Stimulated activated CD4-positive, alpha-beta T cell treated with anti-CD3 and anti-CD28 coated beads, TNF-alpha, amount 100 ng/mL, for 48 hours (primary cell): ENCODE measurements at places on chromosomes 11 and 22.

GRCh38 chr22:40739721-40740120 is 60.4 kb downstream of the MCHR1 start:
- no peak for DNase-seq

GRCh38 chr11:123479048-123479837 is 49.2 kb downstream of the GRAMD1B start:
- DNase-seq: no peak

- peak; percentile 20 for DNase-seq
Measured at GRCh38 chr11:107859459-107860239, 1.1 kb upstream of the SLC35F2 start.

GRCh38 chr11:121574801-121575200 is 122.0 kb upstream of the SORL1-AS1 start:
- no peak for DNase-seq

GRCh38 chr11:100978442-100978841 is 151.2 kb downstream of the PGR start:
- no peak for DNase-seq

- no peak for DNase-seq
Measured at GRCh38 chr11:91124363-91124762, 901.5 kb upstream of the CHORDC1 start.

DNA sequence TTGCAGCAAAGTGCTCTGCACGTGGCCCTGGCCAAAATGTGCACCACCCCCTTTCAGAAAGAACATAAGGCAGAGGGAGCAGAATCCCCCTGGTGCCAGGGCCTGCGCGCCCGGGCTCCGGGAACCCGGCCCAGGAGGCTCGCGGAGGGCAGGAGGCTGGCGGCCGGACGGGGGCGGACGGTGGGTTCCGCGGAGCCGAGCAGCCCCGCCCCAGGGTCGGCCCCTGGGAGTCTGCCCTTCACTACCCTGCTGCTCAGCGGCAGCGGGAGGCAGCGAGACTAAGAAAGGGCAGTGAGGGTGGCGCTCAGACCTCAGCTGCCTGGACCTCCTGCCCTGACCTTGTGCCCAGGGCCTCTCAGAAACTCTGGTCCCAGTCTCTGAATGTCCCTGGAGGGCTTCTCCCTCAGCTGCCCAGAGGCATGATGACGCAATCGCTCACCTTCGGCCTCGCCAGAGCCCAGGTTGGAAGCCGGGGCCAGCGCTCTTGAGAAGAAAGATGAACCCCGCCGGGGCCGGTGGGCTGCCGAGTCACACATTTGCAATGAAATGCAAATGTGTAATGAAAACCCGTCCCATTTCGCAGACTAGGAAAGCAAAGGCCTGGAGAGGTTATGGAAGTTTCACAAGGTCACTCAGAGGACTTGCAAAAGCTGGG is 1.1 kb upstream of the CLMP start:
- no peak for DNase-seq

DNA sequence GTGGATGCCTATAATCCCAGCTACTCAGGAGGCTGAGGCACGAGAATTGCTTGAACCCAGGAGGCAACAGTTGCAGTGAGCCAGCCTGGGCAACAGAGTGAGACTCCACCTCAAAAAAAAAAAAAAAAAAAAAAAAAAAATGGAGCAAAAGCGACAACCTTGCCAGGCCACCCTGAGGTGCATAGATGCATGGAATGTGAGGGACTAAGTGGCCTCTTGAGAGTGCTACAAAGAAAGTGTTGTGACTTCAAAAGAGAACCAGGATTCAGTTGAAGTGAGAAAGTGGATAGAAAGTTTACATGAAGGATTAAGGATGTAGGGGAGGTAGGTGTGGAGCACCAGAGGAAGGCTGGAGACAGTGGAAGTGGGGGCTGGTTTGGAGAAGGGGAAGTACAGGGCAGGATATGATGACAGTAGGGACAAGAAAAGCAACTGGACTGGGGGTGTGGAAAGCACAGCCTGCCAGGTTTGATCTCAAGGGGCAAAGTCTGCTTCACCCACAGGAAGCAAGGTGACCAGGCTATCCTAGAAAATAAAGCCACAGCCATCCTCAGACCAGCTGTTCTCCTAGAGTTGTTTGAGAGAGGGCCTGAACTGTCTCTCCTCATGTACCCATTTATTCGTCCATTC is 36.0 kb upstream of the OLFML1 start:
- no peak for DNase-seq

- no peak for DNase-seq
Measured at GRCh38 chr11:34915136-34916014, 804 bp downstream of the APIP start.

GRCh38 chr11:67367761-67368227 is 5.6 kb downstream of the CLCF1 start:
- DNase-seq: no peak

- no peak for DNase-seq
Measured at GRCh38 chr11:8794677-8795103, 112.1 kb downstream of the RPL27A start.

DNA sequence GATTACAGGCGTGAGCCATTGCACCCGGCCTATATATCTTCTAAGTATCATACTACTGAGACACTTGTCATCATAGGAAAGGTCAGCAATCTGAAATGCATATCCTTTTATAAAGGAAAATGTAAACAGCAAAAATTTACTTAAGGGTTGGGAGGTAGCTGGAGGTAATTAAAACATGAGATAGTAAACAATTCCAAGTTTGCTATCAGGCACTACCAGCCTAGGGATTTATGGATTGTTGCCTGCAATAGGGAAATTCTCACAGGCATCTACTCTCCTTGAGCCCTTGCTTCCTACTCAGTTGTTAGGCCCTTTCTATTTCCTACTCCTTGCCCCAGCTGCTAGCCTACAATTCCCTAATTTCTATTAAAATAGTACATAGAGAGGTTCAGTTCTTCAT is 16.1 kb downstream of the PGR start:
- DNase-seq: no peak

DNA sequence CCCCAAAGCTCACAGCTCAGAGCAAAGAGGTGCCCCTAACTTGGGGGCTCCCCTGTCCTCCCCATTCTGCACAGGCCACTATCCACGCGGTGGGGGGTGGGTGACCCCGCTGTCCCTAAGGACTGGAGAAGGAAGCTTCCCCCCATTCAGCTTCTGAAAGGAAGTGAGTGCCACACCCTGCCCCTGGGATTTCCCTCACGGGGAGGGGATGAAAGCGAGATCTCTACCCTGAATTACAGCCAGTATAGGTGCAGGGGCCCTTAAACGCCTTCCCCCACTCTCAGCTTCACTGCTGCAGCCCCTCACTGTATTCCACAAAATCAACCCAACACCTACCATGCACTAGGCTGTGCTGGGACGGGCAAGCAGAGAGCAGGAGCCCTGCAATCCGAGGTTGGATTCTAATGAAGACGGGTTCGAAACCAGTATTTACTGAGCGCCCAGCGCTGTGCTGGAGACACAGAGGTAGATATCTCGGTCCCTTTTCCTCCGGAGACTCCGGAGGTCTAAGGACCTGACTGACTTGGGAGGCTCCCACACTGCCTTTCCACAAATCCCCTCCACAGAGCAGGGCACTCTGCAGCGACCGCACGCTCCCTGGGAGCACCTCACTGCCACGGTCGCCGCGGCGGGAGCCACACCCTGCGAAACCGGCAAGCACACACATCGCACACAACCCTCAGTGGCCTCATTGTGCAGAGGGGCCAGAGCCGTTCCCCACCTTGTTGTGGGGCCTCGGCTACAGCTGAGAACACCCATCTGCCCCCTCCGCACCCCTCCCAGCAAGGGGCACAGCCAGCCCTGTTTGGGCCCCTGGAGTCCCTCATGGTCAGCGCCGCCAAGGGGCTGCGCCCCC is 1.8 kb downstream of the AHNAK start:
- no peak for DNase-seq

DNA sequence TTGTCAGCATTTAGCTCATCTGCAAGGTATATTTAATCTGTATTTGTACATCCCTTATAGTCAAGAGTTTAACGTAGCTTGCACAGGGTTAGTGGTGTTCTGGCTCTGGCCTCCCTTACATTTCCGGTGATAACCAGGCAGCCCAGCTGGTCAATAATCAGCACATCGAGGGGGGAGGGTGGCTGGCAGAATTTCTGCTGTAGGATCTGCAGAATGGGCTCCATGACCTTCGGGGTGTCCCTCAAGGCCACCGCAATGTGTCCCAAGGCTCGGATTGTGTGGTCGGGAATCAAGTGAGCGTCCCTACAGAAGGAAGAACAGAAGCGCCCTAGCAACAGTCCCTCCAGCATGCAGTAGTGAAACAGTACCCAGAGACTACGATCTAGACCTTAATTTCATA is 25.1 kb downstream of the SERPIND1 start:
- no peak for DNase-seq

DNA sequence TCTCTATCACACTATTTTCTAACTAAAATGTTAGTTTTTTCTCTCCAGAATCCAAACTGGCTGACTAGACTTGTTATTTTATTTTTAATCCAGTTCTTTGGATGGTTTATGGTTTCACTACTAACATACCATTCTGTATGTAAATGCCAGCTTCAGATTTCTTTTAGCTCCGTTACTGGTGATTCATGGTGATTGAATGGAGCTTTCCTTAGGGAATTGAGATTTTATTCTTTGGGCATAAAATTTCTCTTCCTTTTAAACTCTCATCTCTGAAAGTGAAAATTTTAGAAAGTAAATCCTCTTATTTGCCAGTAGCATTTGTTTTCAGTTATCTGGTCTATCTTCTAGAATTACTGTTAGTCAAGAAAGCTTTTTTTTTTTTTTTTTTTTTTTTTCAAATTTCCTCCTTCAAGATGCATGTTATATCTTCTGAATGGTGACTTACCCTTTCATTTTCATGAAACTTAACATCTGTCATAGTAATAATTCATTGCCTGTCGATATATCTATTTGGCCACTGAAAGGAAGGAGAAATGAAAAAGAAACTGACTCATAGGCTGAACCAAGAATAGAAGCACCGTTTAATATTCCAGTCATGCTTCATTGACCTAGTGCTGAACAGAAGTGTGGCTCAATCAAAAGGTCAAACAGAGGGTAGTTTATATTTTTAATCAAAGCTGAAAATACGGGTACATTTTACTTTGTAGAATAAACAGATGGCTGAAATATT is 6.4 kb downstream of the ENDOD1 start:
- DNase-seq: no peak

DNA sequence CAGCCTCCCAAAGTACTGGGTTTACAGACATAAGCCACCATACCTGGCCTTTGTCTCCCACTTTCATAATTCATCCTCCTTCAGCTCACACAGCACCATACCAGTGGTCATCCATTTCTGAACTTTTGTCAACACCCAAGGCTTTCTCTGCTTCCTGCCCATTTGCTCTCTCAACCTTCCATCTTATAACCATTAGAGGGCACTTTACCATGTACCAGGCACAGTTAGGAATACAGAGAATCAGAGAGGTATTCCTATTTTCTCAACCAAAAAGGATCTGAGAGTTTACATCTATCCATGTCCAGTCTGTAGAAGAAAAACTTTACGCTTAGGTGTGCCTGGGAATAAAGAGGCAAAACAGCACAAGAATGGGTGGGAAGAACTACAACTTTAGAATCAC is 397.6 kb downstream of the BUD13 start:
- no peak for DNase-seq

- DNase-seq: no peak
Measured at GRCh38 chr11:122367809-122368231, 251.8 kb upstream of the BLID start.

DNA sequence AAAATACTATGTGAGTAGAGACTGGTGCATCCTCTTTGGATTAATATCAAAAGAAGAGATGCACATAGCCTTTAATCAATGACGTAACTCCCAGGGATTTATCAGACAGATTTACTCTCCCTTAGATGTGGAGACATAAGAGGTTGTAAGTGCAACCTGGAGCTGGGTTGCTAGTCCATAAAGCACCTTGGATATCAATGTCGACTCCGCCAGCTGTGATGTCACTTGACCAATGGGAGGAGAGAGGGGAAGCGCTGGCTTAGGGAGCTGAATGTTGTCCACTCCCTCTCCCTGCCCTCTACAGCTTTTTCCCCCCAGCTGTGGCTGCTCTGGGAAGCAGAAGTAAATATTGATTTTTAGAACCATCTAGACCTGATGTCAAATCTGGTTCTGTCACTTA is 28.9 kb upstream of the TMEM86A start:
- no peak for DNase-seq

- DNase-seq: no peak
Measured at GRCh38 chr11:2447253-2447950, 2.6 kb downstream of the KCNQ1 start.

DNA sequence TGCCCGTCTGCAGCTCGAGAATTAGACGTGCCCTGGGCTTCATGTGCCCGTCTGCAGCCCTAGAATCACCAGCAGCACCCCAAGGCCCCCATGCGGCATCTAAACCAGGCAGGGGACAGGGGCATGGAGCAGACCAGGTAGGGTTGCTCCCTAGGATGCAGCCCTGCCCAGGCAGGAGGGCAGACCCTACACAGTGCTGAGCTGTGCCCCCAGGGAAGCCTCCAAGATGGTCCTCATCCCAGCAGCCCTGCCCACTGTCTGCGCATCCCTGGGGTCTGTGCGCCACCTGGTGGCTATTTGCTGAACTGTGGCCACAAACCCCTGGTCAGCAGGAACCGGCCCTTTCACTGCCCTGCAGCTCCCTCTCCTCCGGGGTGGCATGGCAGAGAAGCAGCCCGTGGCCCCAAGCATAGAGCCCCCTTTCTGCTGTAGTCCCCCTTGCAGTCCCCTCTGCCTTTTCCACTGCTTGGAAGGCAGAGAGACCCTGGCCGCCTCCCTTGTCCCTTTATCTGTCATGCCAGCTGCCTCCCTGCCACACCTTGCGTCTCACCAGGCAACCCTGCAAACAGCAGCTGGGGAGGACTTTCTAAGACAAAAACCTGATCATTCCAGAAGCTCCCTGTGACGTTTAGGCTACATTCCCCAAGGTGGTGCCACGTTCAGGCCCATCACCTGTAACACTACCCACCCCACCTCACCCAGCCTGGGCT is 86.6 kb downstream of the KCNQ1 start:
- peak; percentile 51 for DNase-seq

DNA sequence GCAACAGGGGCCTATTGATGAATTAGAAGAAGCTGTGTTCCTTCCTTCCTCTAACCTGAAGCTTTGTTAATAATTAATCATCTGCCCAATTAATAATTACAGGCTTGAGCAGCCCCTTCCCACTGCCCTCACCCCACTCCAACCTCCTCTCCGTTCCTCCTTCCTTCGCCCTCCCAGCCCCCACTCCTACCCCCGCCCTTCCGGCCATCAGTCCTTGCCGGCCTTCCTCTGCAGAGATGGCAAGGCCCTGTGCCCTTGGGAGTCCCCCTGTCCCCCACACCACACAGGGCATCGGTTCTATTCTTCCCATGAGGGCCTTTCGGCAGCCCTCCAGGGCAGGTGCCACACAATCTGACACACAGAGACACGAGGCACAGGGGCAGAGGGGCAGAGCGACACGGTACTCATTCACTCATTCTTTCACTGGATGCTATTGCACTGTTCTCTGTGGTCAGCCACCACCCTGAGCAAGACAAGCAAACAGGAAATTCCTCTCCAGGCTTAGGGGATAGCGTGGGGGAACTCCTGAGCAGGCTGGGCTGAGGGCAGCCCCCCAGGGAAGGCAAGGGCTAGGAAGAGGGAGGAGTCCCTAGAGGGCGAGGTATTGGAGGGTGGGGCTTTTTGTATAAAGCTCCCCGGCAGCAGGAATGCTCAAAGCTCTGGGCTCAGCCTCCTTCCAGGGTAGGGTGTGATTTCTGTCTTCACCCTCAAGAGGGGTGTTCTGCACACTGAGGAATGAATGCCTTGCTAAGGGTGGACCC is 14.7 kb downstream of the MGAT3 start:
- DNase-seq: no peak

- no peak for DNase-seq
Measured at GRCh38 chr11:68398995-68399851, 61.3 kb upstream of the PPP6R3 start.
